ENCODE measurements at places on chromosomes 2 and 18.

DNA sequence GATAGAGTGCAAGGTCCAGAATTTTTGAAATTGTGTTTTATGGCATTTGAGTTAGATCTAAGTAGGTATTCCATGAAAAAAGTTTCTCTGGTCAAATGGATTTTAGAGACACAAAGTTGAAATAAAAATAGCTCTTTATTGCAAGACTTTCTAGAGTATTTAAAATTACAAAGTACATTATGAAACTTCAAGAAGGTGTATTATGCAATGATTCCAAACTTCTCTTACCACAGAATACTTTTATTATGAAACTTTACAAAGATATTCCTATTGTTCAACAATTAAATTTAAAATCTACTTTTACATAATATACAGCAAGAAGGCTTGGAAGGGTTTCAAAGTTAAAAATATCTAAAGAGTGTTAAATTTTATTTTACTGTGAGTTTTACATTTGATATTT lies 65.9 kb downstream of the CALCRL start:
- no peak for DNase-seq

GRCh38 chr18:45316127-45316526 lies 299.1 kb upstream of the SLC14A2 start:
- no peak for DNase-seq

DNA sequence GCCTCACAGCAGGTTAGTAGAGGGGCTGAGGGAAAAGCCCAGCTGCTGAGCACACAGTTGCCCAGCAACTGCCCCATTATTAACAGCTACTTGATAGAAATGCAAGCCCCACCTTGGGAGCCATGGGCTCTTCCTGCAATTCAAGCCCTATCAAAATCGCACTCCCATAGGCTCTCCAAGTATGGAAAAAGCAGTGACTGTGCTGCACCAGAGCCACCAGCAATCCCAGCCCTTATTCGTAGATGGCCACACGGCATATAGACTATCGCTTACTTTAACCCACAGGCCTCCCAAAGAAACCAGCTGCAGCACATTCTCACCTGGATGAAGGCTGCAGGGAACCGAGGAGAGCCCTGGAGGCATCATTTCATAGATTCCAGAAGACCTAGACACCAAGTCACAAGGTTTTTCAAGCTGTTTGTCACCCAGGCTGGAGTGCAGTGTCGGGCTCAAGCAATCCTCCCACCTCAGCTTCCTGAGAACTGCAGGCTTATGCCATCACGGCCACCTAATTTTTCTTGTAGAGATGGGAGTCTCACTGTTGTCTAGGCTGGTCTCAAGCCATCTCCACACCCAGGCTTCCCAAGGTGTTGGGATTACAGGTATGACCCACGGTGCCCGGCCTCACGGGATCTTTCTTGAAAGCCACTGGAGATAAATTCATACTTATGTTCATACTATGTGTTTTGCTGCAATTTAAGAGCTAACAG lies 11.3 kb downstream of the NCL start:
- no peak for DNase-seq

DNA sequence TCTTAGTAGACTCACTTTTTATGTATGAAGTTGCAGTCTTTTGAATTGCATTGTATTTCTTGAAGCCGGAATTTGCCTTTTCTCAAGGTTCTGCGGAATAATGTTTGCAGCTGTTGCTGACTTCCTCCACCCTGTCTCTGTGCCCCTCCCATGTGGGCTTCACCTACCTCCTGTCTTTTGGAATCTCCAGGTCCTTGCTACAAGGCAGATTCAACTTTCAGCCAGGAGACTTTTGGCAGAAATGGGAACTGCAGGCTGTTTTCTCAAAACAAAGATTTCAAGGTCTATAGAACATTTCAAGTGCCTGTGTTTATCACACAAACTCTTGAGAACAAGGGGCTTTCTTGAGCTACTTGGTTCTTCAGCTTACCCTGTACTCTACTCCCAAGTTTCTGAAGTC lies 25.6 kb downstream of the ZNF236 start:
- no peak for DNase-seq

DNA sequence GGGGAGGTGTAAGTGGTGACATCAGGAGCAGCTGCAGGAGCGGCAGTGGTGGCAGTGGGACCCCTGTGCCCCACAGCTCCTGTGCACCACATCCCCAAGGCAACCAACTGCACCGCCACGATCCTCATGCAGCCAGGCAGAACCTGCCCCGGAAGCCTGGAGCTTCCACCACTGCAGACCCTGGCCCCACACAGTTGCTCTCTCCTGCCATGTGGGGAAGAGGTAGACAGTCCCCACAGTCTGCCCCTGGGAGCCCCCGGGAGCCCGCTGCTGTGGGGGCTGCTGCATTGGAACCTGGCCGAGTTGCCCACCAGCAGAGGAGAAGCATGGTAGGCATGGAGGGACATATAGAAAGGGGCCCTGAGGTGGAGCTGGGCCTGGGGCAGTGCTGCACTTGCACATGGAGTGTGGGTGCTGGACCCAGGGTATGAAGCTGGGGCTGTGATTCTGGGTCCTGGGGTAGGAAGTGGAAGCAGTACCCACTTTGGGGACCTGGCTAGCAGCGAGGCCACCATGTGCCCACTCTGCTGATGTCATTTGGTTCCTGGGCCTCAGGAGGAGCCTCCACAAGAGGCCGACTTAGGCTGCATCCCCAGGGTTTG lies 623.3 kb upstream of the LRRTM4 start:
- no peak for DNase-seq

DNA sequence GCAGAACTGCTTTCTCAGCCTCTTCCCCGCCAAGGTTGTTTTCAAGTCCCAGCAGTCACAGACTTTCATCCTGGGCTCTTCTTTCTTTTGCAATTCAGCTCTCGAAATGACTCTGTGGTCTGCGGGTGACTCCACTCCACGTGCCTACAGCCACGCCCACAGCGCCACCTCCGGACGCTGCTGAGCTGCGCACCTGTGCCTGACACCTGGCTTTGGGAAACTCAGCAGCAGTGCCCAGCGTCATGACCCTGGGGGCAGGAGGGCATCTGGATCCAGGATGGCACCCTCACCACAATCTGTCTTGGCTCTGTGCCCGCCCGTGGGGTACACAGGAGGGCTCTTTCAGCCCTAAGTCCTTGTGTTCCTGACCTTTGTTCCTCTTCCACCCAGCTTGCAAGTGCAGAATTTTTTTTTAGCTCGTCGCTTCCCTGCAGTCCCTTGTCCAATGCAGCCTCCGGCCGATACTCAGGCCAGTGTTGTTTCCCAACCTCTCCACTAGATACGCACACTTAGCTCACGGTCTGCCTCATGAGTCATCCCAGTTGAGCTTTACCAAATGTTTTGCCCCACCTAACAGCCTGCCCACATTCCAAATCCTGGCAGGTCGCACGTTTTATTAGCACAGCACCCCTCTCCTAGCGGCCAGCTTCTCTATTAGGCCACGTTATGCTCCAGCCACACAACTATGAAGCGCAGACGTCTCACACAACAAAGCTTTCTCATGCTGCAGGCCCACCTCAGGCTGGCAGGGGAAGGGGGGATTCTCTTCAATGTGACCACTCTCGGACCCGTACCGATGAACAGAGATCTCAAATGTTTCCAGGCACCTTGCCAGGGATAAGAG lies 6.5 kb upstream of the CAPN10 start:
- DNase-seq, result peak; percentile 48

- no peak for DNase-seq
Observed at GRCh38 chr2:124283096-124283495, 258.0 kb downstream of the CNTNAP5 start.

- DNase-seq, result no peak
Observed at GRCh38 chr2:171791361-171791760, 102.7 kb downstream of the SLC25A12 start.

- DNase-seq, result no peak
Observed at GRCh38 chr2:101400048-101400447, 12.7 kb upstream of the CREG2 start.

DNA sequence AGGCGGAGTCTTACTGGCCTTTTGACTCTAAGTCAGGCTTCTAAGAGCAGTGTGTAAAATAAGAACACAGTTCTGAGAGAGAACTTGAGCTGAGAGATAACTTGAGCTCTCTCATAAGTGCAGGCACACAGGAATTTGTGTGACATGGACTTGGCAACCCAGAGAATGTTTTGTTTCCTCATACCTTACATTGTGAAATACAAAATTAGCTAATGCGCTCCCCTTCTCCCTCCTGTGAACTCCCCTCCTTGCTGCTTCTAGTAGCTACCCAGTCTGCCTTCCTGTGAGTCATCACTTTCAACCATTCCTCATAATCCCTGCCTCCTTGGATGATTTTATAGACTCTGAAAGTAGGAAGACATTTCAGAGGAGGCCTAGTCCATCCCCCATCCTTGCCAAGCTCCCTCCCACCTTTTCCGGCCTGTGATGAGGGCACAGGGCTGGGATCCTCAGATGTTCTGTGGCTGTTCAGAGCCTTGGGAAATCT lies 22.6 kb downstream of the FER1L5 start:
- no peak for DNase-seq

DNA sequence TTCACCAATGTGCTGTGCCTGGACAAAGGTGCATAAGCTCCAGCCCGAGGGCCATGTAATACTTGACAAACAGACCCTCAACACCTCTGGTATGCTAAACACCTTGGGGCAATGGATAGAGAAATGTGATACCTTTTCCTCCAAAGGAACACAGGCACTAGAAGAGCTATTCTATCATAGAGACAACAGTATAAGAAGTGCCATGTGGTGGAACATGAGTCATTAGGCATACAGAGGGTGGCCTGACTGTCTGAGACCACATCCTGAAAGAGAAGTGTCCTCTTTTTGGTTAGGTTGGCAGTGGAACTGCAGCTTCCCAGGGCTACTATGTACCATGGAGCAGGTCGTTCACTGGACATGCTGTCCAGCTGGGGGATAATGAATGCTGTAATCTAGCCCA lies 153.9 kb downstream of the INSIG2 start:
- no peak for DNase-seq

GRCh38 chr2:241225983-241226382 lies 37.5 kb downstream of the ANO7 start:
- DNase-seq, result no peak

DNA sequence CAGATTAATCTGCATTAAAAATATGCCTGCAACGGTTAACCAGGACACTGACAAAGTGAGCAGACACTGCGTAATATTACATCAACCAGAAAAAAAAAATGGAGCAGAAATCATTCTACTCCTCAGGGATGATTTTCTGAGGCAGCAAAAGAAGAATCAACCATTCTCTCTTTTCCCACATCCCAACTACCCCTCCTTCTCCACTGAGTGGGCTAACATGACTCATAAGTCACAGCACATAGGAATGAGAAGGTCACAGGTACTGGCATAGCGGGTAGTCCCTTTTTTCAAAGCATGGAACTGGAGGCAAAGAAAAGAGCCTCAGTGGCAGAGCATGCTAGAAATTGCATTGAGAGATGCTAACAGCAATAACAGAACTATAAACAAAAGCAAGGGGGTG lies 54.3 kb upstream of the TSPYL6 start:
- no peak for DNase-seq

- no peak for DNase-seq
Observed at GRCh38 chr18:10072671-10073175, 158.9 kb downstream of the VAPA start.

GRCh38 chr18:7000484-7001096 lies 117.0 kb downstream of the LAMA1 start:
- no peak for DNase-seq

DNA sequence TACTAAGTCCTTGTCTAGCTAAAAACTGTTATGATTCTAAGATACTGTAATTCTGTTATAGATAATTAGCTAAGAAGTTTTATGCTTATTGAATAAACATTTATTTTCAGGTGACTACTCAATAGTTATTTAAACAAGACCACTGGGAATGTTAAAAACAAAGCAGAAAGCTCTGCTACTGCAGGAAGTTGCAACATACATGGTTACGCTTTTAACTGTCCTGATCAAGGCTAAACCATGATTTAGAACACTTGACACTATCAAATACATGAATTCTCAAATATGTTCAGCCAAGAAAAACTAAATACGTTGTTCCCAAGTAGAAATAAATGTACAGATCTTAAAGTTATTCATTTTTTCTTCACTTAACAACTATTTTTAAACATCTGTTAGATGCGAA lies 263.9 kb downstream of the NCKAP5 start:
- no peak for DNase-seq

- DNase-seq, result no peak
Observed at GRCh38 chr18:29250259-29250658, 1073.3 kb upstream of the CDH2 start.

DNA sequence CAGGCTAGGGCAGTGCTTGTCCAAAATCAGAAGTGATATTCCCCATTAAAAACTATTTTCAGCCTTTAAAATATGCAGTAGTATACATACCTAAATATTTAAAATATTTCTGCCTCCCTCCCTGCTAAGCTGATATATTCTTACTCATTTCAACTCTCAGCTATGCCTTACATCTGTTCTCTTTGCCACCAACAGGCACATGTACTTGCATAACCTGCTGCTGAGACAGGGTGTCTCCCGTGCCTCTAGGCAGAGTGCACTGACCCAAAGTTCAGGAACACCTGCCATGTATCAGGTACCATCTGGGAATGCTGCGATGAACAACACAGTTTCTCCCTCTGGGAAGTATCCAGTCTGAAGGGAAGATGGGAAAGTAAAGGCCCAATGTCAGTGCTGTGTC lies 91.7 kb downstream of the STK39 start:
- DNase-seq, result no peak

GRCh38 chr2:151302404-151302803 lies 12.9 kb upstream of the NMI start:
- DNase-seq, result no peak

DNA sequence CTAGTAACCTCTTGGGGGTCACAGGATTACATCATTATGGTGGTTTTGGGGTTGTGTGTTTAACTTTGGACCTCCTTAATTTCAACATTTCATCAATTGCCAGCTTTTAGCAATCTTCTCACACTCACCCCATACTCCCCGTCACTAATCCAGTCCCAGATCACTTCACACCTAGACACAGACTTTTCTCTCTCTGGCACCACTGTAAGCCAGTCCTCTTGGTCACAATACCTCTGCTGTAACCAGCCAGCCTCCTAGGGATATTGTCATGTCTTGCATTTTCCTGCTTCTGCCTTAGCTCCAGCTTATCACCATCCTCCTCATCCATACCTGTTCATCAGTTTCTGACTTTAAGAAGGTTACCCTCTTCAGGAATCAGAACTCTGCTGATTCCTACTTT lies 1.6 kb upstream of the STK17B start:
- DNase-seq, result no peak

DNA sequence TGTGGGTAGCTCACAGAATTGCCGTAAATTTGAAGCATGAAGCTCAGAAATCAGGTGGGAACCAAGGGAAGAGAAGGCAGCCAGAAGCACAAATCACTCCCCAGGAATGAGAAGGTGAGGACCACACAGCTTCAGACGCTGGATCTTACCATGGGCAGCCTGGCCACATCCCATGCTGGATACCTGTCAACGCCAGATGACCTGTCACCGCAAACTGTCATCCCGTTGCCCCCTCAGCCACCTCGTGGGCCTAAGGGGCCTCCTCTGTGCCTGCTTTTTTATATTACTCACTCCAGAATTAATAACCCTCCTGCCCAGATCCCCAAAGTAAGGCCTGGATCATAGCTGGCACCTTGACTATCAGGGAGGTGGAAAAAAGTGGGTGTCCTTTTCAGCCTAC lies 129.9 kb upstream of the MSH6 start:
- DNase-seq, result no peak
